Ecto neural progenitor cell (in vitro differentiated cells): ENCODE measurements at places on chromosomes 2 and 18.

DNA sequence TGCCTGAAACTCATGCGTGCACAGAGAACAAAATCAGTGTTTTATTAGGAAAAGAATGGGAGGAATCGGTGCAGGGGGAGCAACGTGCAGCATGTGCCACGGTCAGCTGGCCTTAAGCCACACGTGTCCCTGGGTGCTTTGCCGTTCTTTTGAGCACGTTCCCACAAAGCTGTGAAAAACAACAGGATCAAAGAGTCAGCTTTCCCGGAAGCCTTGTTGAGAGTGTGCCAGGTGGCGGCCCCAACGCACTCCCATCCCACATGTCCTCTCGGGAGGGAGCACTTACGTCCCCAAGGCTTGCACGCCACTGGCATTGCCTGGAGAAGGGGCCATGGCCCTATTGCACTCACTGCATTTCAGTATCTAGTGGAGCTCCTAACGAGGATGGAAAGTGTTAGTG, 511.2 kb downstream of the EIPR1 start:
- no peak for DNase-seq

- DNase-seq = no peak
Measured at GRCh38 chr18:62198259-62198658, 11.2 kb downstream of the RELCH start.

GRCh38 chr2:98412751-98413458, 31.8 kb upstream of the INPP4A start:
- no peak for DNase-seq

- DNase-seq = no peak
Measured at GRCh38 chr2:26682155-26682554, 10.4 kb upstream of the KCNK3 start.

DNA sequence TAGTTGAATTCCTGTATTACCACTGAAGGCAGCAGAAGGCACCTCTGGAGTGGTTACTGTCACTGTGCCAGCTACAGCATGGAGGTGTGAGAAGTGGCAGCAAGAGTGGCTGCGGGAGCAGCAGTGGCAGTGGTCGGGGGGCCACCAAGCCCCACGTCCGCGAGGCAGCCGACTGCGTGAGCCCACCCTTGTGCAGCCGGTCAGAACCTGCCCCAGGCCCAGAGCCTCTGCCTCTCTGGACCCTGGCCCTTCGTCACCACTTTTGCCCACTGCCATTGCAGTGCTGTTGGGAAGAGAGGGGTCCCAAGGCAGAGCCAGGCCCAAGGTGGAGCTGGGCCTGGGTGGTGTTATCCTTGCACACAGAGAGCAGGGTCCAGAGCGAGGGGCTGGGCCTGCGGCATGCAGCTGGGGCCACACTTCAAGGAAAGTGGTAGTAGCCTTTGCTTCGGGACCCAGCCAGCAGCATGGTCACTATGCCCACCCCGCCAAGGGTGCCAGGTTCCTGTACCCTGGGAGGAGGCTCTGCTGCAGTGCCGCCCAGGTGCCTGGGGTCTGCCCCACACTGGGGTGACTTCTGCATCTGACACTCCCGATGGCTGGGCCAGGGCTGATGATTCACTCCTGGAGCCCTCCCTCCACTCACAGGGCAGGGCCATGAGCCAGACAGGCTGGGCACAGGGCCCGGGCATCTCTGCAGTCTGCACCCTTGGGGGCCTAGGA, 450.1 kb upstream of the LRATD1 start:
- DNase-seq = no peak

DNA sequence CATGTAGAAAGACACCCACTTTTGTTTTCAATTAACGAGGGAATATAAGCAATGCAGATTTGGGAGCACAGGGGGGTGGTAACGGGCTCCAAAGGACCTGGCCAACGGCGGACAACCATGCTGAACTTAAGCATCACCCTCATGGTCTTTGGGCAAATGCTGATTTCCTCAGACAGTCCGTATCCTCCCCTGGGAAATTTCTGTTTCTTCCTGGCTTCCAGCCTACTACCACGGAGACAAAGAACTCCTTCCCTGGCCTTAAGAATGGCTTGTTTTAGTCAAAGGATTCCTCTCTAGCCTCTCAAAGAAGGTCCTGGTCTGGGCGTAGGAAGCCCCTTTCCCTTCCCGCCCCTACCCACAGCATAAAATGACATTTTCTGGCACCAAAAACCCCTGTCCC, 34.3 kb downstream of the EN1 start:
- DNase-seq = no peak
